SJSA1 (cell line): ENCODE measurements at places on chromosomes 3 and 15.

DNA sequence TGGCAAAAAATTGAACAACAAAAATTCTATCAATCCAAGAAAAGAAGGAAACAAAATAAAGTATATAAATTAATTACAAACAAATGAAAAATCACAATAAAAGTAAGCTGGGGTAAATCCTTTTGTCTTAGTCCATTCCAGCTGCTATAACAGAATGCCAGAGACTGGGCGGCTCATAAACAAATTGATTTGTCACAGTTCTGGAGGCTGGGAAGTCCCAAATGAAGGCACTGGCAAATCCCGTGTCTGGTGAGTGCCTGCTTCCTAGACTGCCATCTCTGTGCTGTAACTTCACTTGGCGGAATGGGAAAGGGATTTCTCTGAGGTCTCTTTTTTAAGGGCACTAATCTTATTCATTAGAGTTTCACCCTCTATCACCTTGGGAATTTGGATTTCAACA lies 53.6 kb upstream of the RPL35A start:
- no peak for DNase-seq

DNA sequence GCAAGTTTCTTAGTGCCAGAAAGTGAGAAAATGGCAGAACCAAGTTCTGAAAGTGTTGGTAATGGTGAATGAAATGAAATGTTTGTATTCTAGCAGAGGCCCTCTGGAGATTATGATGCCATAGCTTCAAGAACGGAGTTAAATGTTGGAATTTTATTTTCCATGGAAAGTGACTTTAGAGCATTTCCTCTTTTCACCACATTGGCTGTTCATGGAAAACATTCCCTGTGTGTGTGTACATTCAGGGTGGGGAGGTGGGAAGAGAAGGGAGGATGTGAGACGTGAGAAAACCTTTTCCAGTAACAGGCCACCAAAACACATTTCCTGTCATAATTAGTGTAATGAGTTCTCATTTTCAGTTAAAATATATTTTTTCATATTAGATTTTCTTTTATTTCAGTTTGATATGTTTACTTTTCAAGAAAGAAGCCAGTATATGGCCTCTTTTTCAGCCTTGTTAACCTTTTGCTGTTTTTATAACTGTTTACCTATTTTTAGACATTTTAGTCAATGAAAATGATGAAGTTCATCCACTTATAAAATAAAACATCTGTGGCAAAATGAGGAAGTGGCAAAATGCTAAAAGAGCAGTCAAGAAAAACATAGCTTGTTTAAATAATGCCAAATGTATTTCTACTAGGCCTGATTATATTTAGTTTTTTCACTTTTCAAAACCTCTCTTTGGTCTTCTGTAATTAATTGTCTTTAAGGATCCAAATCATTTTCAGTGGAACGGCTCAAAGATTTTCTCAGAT lies 21.6 kb downstream of the SAMMSON start:
- DNase-seq, result no peak

GRCh38 chr15:90650117-90650955 lies 66.8 kb upstream of the BLM start:
- DNase-seq, result peak; percentile 67

GRCh38 chr3:187024536-187025226 lies 94.4 kb downstream of the ST6GAL1 start:
- no peak for DNase-seq

GRCh38 chr15:82611348-82611747 lies 35.8 kb downstream of the CPEB1 start:
- no peak for DNase-seq

DNA sequence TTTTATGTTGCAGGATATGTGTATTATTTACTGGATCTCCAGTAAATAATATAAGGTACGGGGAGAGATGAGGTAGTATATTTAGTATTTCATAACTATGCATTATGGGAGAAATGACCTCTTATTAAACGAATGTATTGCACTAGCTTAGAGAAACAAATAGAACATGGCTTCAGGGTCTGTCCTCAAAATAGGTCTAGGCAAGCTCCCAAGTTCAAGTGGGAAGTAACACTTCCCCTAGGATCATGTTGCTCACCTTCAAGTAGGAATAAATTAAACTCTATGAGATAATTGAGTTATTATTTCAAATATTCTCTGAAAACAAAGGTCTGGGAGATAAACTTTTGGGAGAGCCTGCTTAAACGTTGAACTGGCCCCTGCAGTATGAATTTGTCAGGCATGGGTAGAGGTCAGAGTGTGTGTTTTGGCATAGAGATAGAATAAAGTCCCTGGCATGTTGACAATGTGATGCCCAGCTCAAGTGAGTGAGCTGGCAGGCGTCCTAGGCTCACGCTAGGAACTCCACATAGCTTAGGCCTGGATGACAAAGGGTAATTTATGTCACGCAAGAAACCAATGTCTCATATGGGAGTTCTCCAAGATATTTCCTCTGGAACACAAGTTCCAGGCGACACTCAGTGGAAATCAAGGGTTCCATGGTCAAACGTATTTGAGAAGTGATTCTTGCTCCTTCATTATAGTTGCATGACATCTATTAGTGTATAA lies 236.8 kb downstream of the CACNA2D3 start:
- DNase-seq, result no peak

GRCh38 chr3:18224426-18224825 lies 200.7 kb downstream of the SATB1 start:
- no peak for DNase-seq

DNA sequence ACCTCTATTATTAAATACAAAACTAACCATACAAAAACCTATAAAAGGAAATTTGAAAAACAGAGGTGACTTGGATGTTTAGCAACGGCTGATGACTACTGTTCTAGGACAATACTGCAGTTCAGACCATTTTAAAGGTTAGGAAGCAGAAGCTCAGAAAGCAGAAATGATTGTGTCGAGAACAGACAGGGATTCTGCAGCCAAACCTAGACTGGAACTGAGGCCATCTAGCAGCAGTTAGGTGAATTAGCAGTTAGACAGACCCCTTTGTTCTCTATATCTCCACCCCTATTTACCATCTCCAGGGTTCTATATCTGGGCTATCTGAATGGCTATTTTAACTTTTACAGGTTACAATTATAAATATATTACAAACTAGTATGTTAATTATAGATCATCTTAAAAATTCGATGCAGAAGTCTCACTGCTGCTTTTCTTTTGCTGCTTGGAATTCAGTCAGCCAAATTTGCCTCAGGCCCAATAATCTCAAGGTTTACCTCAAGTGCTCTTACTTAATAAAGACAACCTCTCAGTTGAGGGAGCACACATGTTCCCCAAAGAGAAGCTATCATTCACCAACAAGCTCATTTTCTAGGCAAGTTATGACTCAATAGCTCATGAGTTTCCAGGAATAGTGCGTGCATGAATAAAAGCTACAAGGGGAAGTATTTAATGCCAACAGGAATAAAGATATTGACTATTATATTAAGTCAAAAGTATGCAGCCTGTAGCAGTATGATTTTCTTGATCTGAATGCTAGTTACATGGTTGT lies 9.3 kb upstream of the IL1RAP start:
- no peak for DNase-seq

DNA sequence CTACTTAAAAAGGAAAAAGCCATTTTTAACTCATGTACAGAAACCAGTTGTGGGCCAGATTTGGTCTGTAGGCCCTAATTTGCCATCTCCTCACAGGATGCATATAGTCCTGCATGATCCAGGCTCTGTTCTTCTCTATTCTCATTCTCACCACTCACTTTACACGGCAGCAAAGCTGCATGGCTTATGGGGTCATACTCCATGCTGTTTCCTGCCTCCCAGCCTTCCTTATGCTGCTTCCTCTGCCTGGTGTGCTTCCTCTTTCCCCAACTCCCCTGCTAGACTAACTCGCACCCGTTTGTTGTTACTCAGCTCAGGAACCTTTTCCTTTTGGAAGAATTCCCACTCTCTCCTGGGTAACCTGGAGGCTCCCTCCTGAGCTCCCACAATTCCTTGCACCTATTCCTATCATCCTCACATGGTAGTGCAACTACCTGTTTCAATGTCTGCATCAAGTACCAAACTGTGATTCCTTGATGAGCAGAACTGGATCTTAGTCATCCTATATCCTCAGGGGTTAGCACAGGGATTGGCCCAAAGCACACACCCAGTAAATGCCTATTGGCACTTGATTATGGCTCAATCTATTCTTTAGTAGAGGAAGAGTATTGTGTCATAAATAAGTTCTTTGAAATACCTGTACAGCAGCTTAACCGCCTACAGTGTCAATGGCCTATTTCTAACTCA lies 172.1 kb upstream of the MITF start:
- DNase-seq, result no peak
